M059J (cell line): ENCODE measurements at places on chromosomes 12 and 14.

- DNase-seq, result no peak
These were observed 19.4 kb upstream of the MBIP start for GRCh38 chr14:36339816-36340215.

DNA sequence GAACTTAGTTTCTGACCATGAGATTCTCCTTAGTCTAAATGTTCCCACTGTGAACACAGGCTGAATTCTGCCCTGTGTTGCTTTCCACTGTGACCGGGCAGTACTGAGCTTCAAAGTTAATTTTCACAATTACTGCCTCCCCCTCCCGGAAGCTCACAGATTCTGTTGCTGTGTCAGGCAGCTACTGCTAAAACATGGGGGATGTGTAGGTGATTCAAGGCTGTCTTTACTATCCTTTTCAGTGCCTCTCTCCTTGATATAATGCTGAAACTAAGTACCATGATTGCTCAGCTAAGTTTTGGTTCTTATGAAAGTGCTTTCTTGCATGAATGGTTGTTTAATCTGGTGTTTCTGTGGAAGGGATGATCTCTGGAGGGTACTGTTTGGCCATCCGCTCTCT is 428.3 kb upstream of the NOVA1 start:
- DNase-seq, result no peak

DNA sequence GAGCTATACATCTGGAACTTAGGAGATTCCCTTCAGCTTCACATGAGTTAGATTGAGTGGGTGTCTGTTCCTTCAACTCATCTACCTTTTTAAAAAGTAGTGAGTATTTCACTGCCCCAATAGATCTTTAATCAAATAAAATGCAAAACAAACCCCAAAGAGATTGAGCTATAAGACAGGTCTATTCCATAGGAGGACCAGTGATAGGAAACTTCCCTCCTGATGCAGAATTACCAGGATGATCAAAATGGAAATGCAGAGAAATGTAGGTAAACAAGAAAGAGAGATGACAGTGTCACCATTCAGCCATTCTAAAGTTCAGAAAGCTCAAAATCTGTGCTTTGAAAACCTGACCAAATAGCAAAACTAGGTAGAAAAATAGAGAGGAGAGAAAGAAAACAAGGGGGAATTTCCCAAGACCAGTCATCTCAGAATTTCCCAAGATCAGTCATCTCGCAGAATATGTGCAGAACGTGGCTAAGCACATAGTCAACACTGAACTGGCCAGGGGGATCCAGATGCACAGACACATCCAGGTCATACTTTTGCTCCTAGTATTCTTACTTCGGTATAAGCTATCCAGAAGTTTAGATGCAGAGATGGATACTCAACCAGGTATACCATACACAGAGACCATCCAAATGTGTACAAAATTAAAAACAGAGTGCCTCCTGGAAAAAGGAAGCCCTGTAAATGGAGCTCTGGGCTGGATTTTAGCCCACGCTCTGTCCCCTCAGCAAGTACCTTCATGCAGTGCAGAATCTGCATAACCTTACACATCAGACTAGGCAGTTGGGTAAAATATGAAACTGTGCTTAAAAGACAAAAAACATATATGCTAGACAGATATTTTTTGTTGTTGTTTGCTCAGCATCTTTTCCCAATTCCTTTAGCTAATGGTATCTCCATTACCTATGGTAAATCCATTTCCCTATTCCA is 27.4 kb downstream of the SLC41A2 start:
- peak; percentile 59 for DNase-seq

DNA sequence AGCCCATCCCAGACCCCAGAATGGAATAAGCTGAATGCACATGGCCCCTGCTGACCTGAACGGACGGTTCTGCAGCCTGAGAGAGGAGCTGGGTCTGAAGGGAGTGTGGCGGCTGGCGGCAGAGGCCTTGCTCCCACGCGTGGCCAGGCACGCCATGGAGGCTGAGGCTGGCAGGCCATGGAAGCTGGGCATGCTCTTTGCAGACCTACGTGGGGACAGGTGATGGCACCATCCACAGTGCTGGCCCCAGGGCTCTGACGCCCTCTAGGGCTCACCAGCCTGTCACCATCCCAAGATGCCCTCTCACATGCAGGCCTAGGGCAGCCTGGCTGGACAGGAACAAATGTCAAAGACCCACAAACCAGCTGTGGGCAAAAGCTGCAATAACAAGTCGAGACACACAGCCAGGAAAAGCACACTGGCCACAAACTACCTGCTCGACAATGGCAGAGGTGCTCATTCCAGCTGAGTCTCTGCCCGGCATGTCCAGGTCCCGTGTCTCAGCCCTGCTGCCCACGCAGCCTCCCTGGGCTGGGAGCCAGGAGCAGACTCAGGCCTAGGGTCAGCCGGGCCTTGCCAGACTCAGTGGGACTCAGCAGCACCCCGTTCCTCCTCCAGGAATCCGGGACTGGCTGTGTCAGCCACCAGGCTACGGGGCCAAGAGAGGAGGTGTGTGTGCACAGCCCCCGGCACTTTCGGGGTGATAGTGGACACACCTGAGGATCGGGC is 19.7 kb downstream of the BTBD6 start:
- DNase-seq, result no peak

DNA sequence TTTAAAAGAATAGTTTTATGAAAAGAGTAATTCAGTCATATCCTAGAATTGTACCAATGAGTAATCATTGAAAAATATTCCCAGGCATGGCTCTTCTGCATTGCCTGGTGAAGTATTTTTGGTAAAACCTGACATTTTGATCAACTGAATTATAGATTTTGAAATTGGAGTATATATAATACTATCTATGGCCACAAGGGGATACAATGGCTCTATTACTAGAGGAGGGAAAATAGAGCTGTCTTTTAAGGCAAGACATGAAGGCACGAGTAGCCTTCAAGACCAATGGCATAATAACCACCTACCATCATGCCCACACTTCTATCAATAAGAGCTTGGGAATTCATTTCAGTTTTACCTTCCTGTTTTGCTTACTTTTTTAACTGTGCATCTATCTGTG is 1241.4 kb upstream of the TMEM132C start:
- DNase-seq, result no peak
